GM13977 (cell line): ENCODE measurements at places on chromosomes 7 and 10.

DNA sequence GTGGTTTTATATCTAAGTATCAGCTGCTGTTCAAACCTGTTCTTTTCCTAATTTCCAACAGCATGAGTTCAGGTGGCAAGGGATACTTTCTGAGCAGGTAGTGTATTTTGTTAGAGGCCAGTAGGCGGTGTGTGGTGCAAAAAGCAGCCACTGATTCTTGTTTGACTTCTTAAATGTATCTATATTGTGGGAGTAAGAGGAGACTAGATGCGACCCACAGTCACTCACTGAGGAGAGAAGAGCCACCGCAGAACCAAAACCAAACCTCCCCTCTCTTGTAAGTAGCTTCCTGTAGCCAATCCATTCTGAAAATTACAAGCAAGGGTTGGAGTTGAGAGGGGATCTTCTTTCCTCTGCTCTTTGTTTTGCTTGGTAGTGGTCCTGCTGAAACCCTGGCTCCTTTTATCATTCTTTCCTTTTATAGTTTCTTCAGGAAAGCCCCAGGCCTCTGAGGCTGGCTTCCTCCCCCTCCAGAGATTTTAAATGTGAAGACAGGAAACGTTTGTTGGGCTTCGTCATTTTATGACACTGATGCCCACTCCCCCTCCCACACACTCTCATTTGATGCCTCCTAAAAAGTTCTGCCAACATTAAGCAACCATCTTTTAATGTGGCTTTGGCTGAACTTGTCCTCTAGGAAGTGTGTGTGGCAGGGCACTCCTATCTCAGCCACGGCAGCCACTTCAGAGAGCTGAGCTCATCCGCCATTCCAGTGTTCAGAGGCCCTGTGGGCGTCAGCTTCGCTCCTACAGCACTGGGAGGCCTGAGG is 566.0 kb downstream of the SUGCT start:
- no peak for DNase-seq

DNA sequence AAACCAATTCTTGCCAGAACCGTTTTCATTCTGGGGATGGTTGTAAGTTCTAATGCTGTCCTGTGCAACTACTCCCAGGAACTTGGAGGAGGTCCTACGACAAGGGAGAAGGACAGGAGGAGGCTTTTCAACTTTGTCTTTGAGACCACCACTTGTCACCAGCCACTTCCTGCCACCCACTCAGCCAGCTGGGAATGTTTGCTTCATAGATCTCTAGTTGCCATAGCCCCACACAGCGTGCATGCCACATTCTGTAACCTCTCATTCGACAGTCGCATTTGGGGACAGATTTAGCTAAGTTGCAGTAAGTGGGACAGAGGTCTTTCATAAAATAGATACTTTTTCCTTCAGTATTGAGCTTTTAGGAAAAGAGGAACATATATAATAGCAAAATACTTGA is 78.0 kb downstream of the TAF3 start:
- DNase-seq = no peak

- no peak for DNase-seq
These were observed 16.5 kb downstream of the SMC3 start for GRCh38 chr10:110584006-110584405.

DNA sequence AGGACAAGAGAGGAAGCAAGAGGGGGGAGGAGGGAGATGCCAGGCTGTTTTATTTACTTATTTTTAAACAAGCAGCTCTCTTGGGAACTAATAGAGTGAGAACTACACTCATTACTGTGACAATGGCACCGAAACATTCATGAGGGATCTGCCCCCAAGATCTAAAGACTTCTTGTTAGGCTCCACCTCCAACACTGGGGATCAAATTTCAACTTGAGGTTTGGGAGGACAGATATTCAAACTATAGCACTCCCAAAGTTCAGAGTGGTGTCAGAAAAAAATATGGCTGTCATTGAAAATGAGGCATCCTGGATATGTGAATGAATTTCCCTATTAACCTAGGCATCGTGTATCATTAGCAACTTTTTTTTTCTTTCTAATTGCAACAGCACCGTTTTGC is 145.5 kb downstream of the ABCA13 start:
- no peak for DNase-seq

- peak; percentile 59 for DNase-seq
These were observed 1.4 kb upstream of the IL6 start for GRCh38 chr7:22725585-22725984.

DNA sequence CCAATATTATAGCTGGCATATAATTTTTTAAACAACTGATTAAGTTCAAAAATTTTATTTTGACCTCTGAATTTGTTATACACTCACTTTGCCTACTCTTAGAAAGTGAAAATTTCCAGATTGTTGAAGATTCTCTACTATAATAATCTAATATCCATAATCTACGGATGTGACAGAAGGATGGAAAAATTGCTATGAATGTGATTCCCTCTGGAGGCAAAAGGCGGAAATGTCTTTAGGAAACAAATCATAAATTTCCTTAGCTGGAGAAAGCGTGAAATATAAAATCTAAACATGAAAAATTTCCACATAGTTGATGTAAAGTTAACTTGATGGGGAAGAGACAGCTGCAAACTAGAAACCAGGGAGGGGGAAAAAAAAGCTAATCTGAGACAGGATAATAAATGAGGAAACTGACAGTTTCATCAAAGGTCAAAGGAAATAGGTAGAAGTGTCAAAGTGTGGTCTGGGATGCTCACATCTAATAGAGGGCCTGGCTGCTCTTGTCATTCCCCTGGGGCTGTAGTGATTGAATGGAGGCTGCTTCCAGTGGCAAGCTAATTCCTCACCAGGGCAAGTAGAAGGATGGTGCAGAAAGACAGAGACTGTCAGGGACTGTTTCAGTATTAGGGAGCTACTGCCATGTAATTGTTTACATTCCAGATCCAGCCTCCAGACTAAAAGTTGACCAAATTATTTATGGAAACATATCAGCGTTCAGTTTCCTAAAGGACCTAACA is 264.5 kb downstream of the SDHAF3 start:
- no peak for DNase-seq

GRCh38 chr7:48111596-48111995 is 22.5 kb downstream of the UPP1 start:
- DNase-seq = no peak

DNA sequence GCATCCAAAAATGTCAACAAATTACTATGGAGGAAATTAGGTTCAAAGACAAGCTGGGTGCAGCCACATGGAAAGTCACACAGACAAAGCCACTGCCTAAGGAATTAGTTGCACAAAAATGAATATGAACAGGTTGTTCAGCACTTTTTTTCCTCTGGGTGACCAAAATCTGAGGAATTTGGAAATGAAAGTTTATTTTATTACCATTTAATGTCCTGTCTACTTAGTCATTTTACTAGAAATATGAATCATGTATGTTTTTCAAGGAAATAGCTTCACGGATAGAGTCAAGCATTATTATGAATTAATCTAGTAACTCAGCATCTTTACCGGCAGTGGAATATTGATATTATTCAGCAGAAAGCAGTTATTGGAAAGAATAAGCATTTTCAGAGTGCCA is 106.3 kb downstream of the ANK3 start:
- DNase-seq = no peak

DNA sequence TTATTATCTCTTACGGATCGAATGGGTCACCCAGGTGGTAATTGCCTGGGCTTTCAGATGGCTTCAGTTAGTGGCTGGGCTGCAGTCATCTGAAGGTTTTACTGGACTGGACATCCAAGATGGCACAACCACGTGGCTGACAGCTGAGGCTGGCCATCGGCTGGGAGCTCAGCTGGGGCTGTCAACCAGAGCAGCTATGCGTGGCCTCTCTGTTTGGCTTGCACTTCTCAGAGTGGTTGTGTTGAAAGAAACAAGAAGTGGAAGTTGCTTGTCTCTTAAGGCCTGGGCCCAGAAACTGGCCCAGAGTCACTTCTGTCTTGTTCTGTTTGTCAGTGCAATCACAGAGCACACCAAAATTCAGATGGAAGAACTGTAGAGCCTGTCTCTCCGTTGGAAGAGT is 5.7 kb upstream of the GDI2 start:
- peak; percentile 28 for DNase-seq

DNA sequence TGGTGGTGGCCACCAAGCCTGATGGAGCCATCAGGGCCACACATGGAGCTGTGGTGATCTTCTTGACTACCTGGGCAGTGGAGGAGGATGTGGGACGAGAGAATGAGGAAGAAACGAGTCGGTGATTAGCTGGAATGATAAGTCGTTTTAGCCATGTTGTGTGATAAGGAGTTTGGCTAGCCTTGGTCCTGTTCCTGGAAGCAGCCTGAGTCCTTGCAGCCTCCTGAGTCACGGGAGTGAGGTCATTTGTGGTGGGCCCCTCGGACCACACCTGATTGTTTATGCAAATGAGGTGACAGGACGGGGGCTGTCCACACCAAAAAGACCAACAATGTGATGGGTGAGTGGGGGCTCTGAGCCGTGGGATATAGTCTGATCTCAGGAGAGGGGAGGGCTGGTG is 554.4 kb downstream of the PTPRN2 start:
- no peak for DNase-seq

GRCh38 chr10:30536578-30536977 is 93.0 kb downstream of the LYZL2 start:
- no peak for DNase-seq

DNA sequence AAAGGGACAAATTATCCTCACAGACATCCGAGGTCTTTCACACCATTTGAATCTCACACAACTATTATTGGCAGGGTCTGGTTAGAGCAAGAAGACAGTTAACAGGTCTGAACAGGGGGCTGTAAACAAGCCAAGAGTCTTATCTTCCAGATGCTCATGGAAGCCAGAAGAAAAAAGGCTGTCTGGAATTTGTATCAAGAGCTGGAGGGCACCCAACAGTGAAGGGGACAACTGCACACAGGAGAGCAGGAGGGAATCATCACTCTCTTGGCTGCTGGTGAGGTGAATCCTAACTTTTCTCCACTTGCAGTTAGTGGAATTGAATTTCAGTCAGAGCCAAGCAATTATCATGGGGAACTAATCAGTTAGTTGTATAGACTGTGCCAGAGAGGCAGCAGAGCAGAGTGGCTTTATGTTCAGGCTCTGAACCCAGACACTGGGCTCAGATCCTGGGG is 880.2 kb upstream of the AUTS2 start:
- no peak for DNase-seq
